ENCODE measurements at places on chromosomes 4 and X.

DNA sequence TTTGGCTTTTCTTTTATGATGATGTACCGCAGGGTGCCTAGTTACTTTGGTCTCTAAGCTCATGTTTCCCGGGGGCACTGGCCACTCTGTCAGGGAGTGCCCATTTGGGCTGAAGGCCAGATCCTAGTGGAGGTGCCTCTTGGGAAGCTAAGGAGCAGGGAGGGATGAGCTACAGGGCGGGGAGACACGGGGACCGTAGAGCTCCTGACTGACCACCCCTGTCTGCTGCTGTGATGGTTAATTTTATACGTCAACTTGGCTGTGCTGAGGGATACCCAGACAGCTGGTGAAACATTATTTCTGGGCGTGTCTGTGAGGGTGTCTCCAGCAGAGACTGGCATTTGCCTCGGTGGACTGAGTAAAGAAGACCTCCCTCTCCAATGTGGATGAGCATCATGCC lies 24.9 kb upstream of the CLDN24 start:
- DNase-seq, result no peak

DNA sequence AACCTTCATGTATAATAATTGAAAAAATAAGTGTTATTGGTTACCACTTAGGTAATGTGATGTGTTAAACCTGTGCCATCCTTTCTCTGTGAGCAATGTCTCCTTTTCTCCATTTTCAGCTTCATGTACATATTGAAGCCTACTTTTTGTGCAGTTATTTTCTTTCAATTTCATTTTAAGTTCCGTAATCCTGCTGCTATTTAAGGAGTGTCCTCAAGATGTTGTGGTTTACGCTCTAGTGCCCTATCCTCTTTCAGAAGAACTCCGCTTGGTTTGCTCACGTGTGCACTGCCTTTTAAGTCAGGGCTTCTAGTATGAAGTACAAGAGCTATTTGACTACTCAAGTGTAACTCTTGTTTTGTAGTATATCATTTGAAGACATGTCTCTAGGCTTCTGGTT lies 2253.2 kb upstream of the TENM3 start:
- no peak for DNase-seq

DNA sequence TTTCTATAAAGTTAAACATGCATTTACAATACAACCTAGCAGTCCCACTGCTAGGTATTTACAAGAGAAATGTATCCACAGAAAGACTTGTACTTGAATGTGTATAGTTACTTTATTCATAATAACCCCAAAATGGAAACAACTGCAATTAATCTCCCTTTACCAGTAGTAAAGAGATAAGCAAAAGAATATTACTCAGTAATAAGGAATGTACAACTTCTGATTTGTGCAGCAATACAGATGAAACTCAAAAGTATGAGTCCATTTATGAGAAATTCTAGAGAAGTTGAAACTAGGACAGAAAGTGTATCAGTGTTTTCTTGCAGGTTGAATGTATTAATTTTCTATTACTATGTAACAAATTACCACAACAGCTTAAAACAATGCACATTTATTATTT lies 15.2 kb downstream of the USP53 start:
- no peak for DNase-seq

GRCh38 chrX:38638952-38639529 lies 77.7 kb downstream of the TSPAN7 start:
- no peak for DNase-seq

DNA sequence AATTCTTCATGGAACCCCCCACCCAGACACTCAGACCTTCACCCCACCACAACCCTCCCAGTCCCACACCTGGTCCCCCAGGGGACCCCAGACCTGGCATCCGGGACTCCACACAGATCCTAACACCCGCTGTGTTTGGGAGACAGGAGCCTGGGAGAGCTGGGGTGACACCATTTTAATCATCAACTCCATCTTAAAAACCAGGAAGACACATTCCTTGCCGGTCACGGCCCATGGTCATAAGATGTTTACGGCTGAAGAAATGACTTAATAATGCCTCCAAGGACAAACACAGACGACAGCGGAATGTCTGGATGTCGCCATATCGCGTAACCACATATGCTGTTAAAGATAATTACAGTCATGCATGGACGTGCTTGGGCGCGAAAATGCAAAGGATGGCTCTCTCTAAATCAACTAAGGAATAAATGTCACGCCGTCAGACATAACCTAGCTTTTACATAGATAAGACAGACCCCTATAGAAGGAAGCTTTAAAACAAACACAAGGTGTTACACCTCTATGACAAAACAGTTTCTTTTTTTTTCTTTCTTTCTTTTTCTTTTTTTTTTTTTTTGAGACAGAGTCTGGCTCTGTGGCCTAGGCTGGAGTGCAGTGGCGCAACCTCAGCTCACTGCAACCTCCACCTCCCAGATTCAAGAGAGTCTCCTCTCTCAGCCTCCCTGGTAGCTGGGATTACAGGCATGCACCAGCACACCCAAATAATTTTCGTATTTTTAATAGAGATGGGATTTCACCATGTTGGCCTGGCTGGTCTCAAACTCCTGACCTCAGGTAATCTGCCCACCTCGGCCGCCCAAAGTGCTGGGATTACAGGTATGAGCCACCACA lies 2.1 kb upstream of the DHRSX start:
- no peak for DNase-seq

DNA sequence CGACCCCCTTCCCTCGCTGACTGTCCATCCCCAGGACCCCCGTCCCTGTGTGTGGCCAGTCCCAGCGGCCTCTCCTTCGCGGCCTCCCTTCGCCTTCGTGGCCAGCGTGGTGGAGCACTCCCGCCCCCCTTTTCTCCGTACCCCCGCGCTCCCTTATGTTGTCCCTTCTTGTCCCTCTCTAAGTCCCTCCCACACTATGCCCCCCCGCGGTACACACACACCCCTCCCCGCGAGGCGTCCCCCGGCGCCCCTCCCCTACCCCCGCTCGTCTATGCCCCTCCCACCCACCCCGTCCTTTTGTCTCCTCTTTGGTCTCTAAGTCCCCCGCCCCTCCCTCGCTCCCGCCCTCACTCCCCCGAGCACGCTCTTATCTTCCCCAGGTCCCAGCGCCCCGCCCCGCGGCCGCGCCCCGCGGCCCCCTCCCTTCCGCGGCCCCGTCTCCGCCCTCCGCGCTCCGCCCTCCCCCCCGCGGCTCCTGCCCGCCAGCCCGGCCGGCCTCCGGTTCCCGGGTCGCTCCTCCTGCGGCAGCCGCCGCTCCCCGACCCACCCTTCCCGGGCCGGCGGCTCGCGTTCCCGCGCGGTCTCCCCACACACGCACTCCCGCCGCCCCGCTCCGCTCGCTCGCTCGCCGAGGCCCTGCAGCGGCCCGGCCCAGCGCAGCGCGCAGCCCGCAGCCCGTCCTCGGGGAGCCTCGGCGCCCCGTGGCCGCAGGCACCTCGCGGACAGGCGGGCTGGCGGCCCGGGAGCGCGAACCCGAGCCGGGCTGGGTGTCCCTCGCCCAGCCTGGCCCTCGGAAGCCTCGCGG lies 26.3 kb downstream of the UTP14A start:
- peak; percentile 99 for DNase-seq

GRCh38 chr4:74085669-74086068 lies 13.3 kb downstream of the CXCL2 start:
- no peak for DNase-seq

- peak; percentile 67 for DNase-seq
These were observed 877 bp upstream of the NKX1-1 start for GRCh38 chr4:1406981-1407656.

DNA sequence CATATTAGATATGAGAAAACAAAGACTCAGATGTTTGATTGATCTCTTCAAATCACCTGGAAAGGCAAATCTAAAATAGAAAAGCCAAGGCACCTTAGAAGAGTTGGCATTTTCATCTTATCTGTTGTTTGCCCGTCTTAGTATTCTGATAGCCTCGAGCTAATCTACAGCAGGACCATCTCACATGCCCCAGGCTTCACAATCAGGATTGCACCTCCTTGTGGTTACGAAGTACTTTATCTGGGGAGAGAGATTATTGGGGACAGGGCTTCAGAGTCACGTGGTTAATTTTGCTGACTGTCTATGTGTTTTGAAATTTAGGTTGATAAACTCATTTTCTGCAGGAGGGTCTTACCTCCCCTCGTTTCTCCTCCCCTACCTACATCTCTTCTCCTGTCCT lies 313.1 kb upstream of the ANXA10 start:
- no peak for DNase-seq

GRCh38 chr4:2365054-2365912 lies 53.2 kb downstream of the ZFYVE28 start:
- peak; percentile 56 for DNase-seq

DNA sequence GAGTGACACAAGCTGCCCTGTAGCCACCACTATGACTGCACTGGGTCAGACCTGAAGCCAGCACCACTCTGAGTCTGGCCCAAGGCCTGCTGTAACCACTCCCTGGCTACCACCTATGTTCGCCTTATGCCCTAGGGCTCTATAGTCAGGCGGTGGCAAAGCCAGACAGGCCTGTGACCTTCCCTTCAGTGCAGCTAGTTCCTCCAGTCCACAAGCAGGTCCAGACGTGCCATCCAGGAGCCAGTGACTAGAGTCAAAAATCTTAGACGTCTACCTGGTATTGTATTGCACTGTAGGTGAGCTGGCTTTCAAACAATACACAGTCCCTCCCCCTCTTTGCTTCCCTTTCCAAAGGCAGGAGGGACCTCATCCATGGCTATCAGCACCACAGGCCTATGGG lies 54.0 kb upstream of the RNF128 start:
- DNase-seq, result no peak

- DNase-seq, result no peak
These were observed 233.1 kb upstream of the SPRY1 start for GRCh38 chr4:123163501-123163900.

DNA sequence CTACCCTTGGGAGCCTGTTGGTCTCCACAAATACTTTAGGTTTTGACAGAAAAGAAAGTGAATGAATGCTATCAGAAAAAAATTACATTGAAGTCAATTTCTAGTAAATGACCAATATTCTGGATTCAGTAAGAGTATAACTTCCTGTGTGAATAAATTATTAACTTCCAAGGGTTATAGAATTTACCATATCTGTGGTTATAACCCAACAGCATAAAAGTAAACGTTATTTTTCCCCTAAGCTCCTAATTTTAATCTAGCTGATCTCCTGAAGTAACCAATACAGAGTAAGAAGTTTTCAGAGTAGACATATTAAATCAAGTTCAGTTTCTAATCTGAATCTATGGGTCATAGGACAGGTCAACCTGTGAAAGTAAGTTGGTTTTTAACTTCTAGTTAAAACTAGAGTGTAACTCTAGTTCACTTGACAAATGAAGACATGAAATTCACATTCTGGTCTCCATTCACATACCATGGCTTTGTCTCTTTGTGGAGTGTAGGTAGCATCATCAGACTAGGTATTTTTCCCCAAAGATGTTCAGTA lies 22.8 kb downstream of the DTHD1 start:
- no peak for DNase-seq

DNA sequence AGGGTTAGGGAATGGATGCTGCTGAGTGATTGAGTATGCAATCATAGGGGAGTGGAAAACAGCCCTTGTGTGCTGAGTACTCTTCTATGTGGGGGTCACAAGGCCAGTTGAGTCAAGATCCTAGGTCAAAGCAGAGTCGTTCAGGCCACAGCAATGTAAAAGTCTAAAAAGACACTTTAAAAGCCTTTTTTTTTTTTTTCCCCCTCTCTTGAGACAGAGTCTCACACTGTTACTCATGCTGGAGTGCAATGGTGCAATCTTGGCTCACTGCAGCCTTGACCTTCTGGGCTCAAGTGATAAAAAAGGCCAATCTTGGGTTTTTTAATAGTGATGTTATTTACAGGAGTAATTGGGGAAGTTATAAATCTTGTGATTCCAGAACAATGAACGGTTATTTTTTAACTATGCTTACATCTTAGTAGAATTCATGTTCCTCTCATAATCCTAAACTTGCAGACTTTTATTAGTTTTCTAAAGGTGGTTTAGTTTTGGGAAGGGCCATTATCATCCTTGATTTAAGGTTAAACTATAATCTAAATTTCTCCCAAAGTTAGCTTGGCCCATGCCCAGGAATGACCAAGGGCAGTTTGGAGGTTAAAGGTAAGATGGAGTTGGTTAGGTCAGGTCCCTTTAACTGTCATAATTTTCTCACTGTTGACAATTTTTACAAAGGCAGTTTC lies 82.2 kb upstream of the BMP2K start:
- DNase-seq, result no peak

DNA sequence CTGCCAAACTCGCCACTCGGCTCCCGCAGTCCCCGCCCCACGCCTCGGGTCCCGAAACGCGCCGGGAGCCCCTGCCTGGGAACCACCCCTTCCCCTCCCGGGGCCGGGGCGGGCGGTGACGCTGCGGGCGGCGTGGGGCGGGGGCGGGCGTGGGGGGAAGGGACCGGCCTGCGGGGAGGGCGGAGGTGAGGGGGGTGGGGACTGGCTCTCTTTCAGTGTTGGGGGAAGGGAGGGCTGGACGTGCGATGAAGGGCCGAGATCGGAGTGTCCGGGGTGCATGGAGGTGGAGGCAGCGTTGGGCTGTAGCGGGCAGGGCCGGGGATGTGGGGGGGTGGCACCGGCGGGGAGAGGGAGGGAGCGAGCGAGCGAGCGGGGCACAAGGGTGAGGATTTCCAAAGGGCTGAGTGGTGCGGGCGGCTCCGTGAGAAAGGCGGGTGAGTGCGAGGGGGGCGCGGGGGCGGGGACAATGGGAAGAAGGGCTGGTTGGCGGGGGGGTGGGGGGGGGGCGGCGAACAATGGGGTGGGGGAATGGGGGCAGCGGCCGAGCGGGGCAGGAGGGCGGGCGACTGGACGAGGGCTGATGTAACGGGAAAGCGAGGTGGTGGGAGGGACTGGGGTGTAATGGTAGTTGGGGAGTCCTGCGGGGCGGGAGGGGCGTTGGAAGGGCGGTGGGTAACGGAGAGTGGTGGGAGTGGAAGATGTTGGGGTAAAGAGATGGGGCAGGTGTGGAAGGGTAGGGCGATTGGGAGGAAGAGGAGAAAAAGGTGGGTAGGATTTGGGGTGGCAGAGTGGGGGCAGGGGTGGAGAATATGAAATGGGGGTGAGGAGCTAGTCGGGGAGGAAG lies 578 bp downstream of the DCUN1D4 start:
- peak; percentile 88 for DNase-seq

- no peak for DNase-seq
These were observed 32.3 kb downstream of the ETNPPL start for GRCh38 chr4:108730579-108730978.
